Activated CD4-positive, CD25-positive, alpha-beta regulatory T cell (primary cell): ENCODE measurements at places on chromosomes 11 and 22.

DNA sequence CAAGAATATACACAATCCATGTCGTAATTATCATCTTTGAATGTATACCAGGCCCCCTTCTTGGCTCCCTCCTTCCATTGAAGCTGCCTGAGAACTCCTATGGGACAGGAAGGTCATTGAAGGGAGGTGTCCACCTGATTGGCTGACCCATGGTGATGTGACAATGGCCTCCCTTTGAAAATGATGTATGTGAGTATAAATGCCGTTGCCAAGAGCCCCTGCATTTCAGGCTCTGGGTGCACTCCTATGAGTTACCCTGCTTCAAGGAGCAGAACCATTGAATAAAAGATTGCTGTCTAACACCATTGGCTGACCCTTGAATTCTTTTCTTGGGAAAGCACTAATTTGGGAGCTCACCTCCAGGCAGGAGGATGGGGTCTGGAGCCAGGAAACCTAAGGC lies at the start of gene SPATA19:
Gene SPATA19, minus strand, starts transcription at position 101 of the 400 bp plus-strand sequence. Its CDS starts 67 bp downstream, at position 34.
- DNase-seq, result no peak

- no peak for DNase-seq
These were observed 103.8 kb downstream of the STIM1 start for GRCh38 chr11:3959015-3959902.

DNA sequence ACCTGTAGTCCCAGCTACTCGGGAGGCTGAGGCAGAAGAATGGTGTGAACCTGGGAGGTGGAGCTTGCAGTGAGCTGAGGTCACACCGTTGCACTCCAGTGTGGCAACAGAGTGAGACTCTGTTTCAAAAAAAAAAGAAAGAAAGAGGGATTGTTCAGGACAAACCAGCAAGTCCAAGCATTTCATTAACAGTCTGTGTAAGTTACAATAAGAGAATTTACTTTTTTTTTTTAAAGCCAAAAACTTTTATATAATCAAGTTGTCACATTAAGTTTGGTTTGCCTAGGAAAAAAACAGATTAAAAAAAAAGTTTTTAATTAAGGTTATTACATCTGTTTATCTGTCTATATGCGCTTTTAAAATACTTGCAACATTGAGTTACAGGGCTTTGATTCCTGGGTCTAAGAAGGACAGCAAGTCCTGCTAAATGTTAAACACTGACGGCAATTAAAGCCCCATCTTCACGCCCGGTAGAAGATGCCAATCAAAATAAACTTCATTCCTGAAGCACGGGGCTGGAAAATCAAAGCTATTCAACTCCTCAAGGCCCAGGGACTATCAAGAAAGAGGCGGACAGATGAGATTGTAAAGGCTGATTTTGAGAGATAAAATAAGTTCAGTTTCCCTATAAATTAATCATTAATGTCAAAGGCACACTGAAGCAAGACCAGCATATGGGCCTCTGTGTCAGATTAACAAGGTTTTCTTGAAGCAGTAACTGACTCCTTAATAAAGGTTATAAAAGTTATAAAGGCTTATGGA lies 10.7 kb downstream of the TMEM138 start:
- DNase-seq, result no peak

GRCh38 chr11:2898366-2899079 lies 12.9 kb upstream of the CDKN1C start:
- peak; percentile 25 for DNase-seq

DNA sequence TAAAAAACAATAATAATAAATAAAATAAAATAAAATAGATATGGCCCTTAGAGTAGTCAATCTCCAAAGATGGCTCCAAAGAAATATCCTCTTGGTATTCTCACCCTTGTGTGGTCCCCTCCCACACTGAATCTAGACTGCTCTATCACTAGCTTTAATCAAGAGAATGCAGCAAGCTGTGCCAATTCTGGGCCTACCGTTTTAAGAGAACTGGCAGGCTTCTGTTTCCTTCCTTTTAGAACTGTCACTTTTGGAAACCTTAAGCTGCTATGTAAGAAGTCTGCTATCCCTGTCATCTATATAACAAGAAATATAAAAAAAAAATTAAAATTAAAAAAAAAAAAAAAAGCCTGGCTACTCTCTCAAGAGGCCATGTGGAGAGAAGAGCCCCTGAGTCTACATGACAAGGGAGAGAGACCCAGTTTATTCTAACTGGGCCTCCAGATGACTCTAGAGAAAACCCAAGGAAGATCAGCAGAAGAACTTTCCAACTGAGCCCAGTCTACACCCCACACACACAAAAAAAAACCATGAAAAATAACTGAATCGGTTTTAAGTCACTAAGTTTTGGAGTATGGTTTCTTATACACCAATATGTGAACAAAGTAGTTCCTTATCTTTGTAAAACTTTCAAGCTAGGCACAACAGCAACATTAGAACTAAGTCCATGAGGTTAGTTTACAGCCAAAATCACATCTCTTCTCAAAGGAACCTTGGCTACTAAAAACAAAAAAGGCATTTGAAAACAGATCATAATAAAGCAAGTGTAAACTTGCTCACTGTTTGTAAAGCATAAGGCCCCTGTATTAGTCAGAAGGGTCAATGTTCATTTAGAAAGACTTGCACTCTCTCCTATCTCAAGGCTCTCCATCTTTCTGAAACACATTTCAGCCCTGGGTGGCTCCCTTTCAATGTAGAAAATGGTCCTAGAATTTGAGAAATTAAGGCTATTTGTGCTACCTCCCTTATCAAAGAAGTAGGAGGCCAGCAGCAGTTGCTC lies 67.3 kb downstream of the AMBRA1 start:
- DNase-seq, result no peak

DNA sequence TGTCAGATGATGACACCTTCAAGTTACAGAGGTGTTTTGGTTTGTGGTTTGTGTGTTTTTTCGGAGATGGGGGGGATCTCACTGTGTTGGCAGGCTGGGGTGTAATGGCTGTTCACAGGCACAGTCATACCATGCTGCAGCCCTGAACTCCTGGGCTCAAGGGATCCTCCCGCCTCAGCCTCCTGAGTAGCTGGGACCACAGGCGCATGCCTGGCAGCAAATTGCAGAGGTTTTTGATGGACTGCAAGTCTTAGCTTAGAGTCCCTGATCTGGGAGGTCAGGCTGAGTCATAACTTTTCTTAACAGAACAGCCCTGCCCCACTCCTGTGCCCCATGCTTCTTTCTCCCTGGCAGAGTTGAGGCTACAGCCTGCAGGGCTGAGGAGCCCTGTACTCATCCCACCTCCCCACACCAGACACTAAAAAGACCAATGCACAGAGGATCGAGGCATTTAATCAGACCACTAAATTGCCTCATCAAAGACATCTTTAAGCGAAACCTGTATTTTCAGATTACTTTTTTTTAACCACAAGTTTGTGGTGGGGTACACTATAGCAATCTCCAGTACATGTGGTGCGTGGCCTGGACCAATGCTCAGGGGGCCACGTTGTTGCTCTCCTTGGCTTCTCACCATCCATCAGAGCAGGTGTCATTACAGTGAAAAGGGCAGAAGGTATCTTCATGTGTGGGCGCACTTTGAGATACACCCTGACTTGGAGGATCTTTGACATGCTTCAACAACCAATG lies 17.1 kb upstream of the ADORA2A start:
- DNase-seq, result no peak

DNA sequence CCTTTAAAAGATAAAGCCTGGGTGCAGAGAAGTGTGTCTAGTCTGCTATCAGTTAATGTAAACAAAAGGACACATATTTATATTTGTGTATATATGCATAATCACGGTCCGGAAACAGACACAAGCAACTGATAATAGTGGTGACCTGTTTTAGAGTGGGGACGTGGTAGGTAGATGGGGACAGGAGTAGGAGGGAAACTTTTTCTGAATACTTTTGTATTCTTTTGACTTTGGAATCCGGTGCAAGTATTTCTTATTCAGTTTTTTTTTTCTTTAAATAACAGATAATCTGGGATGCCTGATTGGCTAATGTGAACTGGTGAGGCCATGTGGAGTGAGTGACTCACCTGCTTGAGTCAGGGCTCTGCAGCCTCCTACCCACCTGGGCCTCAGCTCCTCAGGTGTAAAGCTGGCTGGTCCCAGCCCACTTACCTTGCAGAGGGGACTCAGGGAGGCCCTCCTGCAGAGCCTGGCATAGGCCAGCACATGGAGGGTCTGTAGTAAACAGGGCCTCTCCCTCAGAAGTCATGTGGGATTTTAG lies 15.3 kb downstream of the MICAL2 start:
- no peak for DNase-seq

DNA sequence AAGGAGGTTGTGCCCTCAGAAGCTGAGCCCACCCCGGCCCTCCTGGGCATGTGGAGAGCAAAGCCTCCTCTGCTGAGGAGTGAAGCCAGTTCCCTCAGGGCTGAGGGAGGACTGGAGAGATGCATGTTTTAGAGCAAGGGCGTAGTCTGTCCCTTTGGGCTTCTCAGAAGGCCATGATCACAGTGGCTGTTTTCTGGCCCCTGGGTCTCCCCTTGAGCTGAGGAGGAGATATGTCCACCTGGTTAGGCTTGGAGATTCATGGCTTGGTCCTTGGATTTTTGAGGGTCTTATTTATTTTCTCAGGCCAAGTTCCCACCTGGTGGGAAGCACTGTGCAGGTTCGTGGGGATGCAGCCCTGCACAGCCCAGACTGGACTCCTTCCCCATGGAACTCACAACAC lies 46.5 kb upstream of the THY1 start:
- DNase-seq, result no peak

- DNase-seq, result no peak
These were observed 117.1 kb downstream of the JRKL start for GRCh38 chr11:96506953-96507354.

DNA sequence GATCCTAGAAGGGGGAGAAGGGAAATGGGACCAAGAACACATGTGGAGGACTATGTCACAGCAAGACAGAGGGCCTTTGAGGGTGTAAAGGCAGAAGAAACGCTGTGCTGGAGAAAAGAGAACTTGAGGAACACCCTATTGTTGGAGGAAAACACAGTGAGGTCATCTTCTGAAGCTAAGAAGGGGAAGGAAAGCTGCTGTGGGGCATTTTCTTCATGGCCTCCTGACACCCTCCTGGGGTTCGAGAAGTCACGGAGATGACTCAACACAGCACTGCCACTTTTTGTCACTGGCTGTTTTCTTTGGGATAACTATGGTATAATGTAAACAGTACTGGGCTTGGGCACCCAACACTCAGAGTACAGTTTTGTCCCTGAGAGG lies 492.6 kb upstream of the CADM1 start:
- DNase-seq, result no peak

DNA sequence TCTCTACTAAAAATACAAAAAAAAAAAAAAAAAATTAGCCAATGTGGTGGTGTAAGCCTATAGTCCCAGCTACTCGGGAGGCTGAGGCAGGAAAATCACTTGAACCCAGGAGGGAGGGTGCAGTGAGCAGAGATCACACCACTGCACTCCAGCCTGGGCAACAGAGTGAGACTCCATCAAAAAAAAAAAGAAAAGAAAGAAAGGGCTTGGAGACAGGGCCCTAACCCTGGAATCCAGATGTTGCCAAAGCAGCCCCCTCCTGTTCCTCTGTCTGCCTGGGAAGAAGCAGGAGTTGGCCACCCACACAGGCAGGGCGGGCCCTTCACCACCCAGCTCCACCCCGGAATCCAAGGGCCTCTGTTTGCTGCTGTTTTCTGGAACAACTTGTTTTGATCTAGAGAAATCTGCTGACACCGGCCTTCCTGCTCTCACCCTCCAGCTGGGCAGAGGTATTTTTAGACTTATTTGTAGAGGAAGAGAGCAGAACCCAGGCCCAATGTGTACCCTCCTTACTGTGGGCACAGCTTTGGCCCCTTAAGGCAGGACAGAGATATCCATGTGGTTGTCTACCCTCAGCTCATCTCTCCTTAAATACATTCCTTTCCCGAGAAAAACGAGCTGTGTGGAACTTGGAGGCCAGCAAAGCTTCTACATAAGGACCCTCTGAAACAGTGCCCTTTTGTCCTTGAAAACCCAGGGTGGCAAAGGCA lies 2.7 kb upstream of the NEAT1 start:
- peak; percentile 19 for DNase-seq

DNA sequence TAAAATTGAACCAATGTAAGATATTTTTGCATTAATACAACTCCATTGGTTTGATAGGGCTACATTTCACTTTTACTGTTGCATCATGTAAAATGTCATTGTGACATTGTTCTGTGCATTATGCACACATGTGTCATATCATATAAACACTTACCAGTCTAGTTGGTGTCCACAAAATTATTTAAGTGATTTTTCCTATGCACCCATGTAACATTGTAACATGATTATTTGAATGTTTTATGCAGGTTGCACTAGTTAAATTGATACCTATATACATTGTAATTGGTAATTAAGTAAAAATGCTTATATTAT lies 9.6 kb upstream of the BIRC3 start:
- no peak for DNase-seq

- DNase-seq, result no peak
These were observed 268.2 kb upstream of the C11orf87 start for GRCh38 chr11:109153836-109154235.
